Bronchial epithelial cell (primary cell): ENCODE measurements at places on chromosomes 16 and 17. TPM values are rescaled to one million over a fixed set of nuclear protein-coding genes. Genes with fewer than 3 reads are reported as not detected.

The KCNG4 gene
- total RNA-seq, result not detected in 2 replicates

The TLCD2 gene
- 4.5 and 19.1 TPM in 2 replicates for total RNA-seq

The CSH2 gene
- not detected in 2 replicates for total RNA-seq

The FOXL1 gene
- 1.1 and 1.5 TPM in 2 replicates for total RNA-seq

The SLC6A2 gene
- total RNA-seq, result 0.26 and 0.38 TPM in 2 replicates

The SMIM5 gene
- total RNA-seq, result 3.9 and 7.4 TPM in 2 replicates

The CHRNE gene
- total RNA-seq, result 0.13 and 0.79 TPM in 2 replicates

The BTBD17 gene
- not detected in 2 replicates for total RNA-seq

The SLC12A3 gene
- not detected in 2 replicates for total RNA-seq

The FADS6 gene
- 0.26 TPM in 1 of 2 replicates, not detected in the other for total RNA-seq

The CD300H gene
- total RNA-seq, result not detected in 2 replicates

The HBA1 gene
- total RNA-seq, result not detected in 2 replicates

The PROCA1 gene
- 0.26 and 0.64 TPM in 2 replicates for total RNA-seq

The NPIPB4 gene
- 22.9 and 27.1 TPM in 2 replicates for total RNA-seq

The GRAP gene
- not detected in 2 replicates for total RNA-seq

The TBX6 gene
- total RNA-seq, result 0.26 and 0.90 TPM in 2 replicates

The GSPT1 gene
- 49.5 and 59.1 TPM in 2 replicates for total RNA-seq

The HSD3B7 gene
- total RNA-seq, result 5.1 and 8.2 TPM in 2 replicates

The HSF4 gene
- total RNA-seq, result 3.7 and 8.1 TPM in 2 replicates

The CIAO3 gene
- total RNA-seq, result 33.2 and 43.1 TPM in 2 replicates

The ITGB4 gene
- total RNA-seq, result 297 and 565 TPM in 2 replicates

The DRC3 gene
- total RNA-seq, result under 0.01 and 0.13 TPM in 2 replicates

The ADORA2B gene
- total RNA-seq, result 26.2 and 36.1 TPM in 2 replicates

The SDK2 gene
- total RNA-seq, result 2.1 and 5.5 TPM in 2 replicates

The EIF5A gene
- total RNA-seq, result 653 and 709 TPM in 2 replicates

The NSF gene
- 21.9 and 32.0 TPM in 2 replicates for total RNA-seq

The TMIGD1 gene
- not detected in 2 replicates for total RNA-seq

The PSME3IP1 gene
- total RNA-seq, result 62.9 and 70.3 TPM in 2 replicates

The ENPP7 gene
- total RNA-seq, result not detected in 2 replicates

The RGS11 gene
- 0.26 TPM in 1 of 2 replicates, not detected in the other for total RNA-seq

The LRRC75A gene
- total RNA-seq, result 0.13 TPM in 1 of 2 replicates, not detected in the other

The C17orf113 gene
- total RNA-seq, result 0.26 and 0.64 TPM in 2 replicates

The TBC1D3C gene
- total RNA-seq, result 0.38 TPM in 1 of 2 replicates, not detected in the other

The IL17C gene
- under 0.01 TPM in 1 of 2 replicates, not detected in the other for total RNA-seq

The LGALS9C gene
- total RNA-seq, result 0.38 TPM in 1 of 2 replicates, not detected in the other

The CLDN9 gene
- under 0.01 and 0.13 TPM in 2 replicates for total RNA-seq

The KRT40 gene
- total RNA-seq, result 0.13 TPM in 1 of 2 replicates, not detected in the other

The TMEM100 gene
- total RNA-seq, result not detected in 2 replicates

The IRX3 gene
- 2.1 and 6.0 TPM in 2 replicates for total RNA-seq

The CDRT15 gene
- total RNA-seq, result not detected in 2 replicates

The TBC1D26 gene
- total RNA-seq, result 0.13 TPM in 1 of 2 replicates, not detected in the other

The ACSM3 gene
- 1.8 and 4.6 TPM in 2 replicates for total RNA-seq

The EVPLL gene
- total RNA-seq, result 10.3 and 14.6 TPM in 2 replicates

The SPATA32 gene
- under 0.01 TPM in 1 of 2 replicates, not detected in the other for total RNA-seq

The KRT36 gene
- under 0.01 TPM in 1 of 2 replicates, not detected in the other for total RNA-seq

The OTOP3 gene
- total RNA-seq, result under 0.01 and 0.26 TPM in 2 replicates

The SYT17 gene
- 1.1 and 1.3 TPM in 2 replicates for total RNA-seq

The ABCA5 gene
- total RNA-seq, result 11.6 and 15.6 TPM in 2 replicates

The MYH13 gene
- under 0.01 TPM in 1 of 2 replicates, not detected in the other for total RNA-seq

The CAPNS2 gene
- 29.2 and 103 TPM in 2 replicates for total RNA-seq

The KRTAP9-2 gene
- total RNA-seq, result not detected in 2 replicates

The SMTNL2 gene
- not detected in 2 replicates for total RNA-seq
